Mesothelial cell of epicardium (in vitro differentiated cells): ENCODE measurements at places on chromosomes 12 and 14.

DNA sequence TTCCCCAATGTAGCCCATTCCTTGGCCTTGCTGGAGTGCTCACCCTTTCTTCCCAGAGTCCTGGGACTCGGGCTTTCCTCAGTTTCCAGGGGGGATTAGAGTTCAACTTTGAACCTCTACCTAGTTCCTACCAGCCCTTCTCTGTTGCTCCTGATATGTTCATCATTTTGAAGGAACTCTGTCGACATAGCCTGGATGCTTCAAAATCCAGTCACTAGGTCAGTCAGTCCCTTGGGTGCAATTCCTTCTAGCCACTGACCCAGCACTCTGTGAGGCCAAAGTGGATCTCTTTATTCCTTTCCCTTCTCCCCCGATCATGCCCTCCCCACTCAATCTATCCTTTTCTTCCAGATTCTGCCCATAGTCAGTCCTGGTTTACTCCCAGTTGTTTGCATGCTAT lies 72.3 kb upstream of the TMCC3 start:
- no peak for DNase-seq

DNA sequence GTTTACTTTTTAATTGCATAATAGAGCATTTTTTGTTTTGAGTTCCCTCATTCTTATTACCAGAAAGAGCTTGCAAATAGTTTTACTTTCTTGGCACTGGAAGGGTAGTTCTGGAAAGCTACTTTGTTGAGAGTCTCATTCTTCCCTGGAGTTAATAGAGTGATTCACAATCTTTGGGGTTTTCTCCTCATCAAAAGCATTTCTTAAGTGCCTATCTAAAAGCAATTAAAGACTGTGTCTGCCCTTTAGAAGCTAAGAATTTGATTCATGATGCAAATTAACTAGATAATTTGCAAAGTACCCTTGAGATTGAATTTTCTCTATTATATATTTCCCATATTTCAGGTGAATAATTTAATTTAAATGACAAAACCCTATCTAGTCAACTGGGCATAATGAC lies 8.1 kb upstream of the BMAL2 start:
- no peak for DNase-seq

DNA sequence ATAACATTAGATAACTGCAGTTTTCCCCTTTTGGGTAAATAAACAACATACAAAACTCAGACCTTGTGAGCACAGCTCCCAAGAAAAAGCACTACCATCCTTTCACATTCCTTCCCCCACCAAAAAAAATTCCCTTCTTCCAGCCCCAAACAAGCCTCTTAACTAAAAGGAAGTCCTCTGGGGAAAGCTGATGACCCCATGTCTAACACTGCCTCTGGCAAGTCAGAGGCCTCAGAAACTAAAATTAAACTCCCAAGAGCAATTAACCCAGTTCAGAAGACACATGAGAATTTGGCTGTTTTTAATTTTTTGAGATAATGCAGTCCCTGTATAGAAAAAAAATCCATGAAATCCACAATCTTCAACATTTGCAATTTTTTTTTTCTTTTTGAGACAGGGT lies 127.7 kb downstream of the SPTSSA start:
- no peak for DNase-seq

- no peak for DNase-seq
Observed at GRCh38 chr12:89344862-89345202, 7.5 kb downstream of the DUSP6 start.

- no peak for DNase-seq
Observed at GRCh38 chr14:89915114-89915878, 39.2 kb downstream of the EFCAB11 start.

GRCh38 chr12:49779581-49779980 lies 38.2 kb downstream of the TMBIM6 start:
- DNase-seq, result no peak

DNA sequence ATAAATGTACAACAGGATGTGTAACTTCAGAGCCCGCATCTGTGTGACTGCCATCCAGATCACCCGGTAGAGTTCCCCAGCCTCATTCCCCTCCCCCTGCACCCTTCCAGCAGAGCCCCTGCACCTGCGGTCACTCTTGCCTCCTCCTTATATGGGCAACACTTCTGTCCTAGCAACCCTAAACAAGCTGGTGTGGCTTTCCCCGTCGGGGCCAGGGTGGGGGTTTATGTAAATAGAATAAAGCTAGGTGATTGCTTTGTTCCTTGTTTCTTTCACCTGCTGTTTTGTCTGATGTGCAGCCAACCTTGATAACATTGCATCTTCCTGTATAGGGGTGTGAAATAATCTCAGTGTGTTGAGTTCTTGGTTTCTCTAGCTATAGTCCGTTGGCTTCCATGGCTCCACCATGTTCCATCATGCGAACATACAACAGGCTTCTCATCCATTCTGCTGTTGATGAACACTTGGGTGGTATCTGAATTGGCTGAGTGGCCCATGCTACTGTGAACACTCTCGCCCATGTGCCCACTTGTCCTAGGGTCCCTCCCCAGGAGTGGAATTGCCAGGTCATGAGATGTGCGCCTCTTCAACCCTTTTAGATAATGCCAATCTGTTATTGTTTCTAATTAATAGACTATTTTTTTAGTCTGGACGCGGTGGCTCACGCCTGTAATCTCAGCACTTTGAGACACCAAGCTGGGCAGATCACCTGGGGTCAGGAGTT lies 102.2 kb downstream of the KIF26A start:
- no peak for DNase-seq

DNA sequence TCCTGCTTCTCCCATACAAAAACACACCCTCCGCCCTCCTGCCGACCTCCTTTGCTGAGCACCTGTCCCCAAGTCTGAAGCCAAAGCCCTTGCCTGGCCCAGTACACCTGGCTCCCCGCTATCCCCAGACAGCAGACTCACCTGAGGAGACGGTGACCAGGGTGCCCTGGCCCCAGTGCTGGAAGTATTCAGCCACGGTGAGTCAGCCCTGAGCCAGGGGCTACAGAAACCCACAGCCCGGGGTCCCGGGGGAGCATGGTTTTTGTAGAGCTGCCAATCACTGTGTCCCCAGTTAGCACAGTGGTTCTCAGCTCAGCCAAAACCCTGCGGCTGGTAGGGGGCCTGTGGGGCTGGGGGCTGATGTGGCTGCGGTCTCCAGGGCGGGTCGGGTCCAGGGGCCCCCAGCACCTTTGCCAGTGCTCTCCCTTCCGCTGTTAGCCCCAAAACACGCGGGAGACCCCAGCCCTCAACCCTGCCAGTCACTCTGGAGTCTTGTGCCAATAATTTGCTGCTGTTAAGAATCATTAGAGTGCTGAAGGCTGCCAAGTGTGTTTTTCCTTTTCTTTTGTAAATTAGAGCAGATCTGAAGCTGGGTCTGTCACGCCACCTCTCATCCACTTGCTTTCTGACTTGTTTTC lies 339.0 kb downstream of the TMEM121 start:
- peak; percentile 37 for DNase-seq

DNA sequence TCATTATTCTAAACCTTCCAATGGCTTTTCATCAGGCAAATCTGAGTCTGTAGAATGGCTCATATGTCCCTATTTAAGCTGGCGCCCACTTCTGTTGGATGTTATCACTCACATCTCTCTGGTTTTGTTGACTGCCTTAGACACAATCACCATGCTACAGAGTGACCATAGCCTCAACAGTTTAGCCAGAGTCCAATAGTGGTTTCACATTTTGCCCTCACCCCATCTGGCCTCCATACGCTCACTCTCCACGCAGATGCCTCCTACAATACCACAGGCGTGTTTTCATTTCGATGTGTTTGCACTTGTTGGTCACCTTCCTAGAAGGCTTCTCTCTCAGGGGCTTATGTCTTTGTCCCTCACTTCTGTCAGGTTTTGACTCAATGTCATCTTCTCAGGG lies 3.4 kb downstream of the KLRB1 start:
- no peak for DNase-seq

DNA sequence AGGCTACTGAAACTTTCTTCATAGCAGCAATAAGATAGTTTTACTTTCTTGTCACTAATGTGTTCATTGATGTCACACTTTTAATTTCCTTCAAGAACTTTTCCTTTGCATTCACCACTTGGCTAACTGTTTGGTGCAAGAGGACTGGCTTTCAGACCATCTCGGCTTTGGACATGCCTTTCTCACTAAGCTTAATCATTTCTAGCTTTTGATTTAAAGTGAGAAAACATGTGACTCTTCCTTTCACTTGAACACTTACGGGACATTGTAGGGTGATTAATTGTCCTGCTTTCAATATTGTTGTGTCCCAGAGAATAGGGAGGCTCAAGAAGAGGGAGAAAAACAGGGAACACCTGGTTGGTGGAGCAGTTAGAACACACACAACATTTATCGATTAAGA lies 41.9 kb downstream of the IFNG start:
- no peak for DNase-seq

DNA sequence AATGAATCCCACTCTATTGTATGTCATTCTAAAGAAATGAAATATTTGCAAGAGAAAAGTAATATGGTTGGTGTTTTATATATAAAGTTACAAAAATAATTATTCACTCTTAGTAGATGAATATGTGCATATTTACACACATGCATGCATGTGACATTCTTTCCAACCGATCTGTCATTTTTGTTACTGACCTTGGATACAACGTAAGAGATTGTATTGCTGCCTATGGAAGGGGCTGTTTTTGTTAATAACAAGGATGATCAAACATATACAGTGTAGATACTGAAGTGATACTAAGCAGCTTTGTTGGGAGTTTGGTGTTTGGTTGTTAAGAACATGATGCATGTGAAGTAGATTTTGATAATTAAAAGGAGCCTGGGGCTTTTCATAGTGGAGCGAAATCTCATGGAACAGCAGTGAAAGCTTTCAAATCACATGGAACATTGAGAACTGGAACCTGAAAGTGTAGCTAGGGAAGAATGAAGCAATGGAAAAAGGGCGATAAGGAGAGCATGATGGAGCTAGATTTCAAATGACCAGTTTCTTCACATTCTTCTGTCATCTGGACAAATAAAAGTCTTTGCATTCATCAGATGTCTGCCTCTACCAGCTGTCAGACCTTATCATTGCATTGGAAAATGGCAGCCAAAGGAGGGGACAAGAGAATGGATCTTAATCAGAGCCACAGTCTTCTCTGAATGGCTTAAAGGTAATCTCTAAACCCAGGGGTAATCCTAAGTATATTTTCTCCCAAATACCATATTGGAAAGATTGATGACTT lies 10.0 kb downstream of the BORCS5 start:
- DNase-seq, result no peak

GRCh38 chr14:102493585-102493984 lies 16.0 kb downstream of the ANKRD9 start:
- DNase-seq, result no peak

GRCh38 chr14:37546621-37547447 lies 48.2 kb downstream of the FOXA1 start:
- no peak for DNase-seq

GRCh38 chr12:16604596-16605252 lies 1.2 kb downstream of the LMO3 start:
- no peak for DNase-seq

DNA sequence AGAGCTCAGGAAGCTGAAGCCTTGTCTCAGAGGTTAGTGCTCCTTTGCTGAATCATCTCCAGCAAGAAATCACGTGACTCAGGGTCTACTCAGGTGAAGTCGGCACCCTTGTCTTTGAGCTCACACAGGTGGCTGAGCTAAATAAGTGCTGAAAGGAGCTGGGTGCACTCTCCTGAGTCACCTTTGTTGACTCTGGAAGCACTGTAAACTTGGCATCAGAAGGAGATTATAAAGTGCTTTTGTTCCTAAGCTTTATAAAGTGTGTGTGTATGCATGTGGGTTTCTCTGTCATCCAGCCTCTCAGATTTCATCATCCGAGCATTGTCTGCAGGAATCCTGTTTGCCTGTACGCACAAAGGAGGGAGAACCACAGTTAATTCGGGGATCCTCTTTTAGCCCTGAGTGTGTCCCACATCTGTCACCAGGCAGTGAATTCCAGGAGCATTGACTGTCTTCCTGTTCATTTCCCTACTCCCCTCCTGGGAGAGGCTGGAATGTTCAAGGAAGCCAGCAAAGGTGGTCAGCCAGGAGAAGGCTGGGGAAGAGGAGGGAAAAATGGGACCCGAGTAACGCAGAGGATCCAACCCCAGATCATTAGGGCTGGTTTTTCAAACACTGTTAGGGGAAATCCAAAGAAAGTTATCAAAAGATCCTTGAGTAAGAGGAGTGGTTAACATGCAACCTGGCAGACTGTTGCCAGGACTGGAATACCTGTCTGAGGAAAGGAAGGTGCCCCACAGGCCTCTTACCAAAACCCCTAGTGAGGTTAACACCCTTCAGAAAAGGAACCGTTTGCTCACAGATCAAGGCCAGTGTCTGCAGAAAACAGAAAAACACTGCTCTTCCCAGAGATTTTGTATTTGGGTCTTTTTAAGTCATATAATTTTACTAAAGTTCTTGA lies 157.5 kb upstream of the HIF1A start:
- no peak for DNase-seq

- DNase-seq, result no peak
Observed at GRCh38 chr12:51855586-51856428, 7.3 kb upstream of the FIGNL2 start.

DNA sequence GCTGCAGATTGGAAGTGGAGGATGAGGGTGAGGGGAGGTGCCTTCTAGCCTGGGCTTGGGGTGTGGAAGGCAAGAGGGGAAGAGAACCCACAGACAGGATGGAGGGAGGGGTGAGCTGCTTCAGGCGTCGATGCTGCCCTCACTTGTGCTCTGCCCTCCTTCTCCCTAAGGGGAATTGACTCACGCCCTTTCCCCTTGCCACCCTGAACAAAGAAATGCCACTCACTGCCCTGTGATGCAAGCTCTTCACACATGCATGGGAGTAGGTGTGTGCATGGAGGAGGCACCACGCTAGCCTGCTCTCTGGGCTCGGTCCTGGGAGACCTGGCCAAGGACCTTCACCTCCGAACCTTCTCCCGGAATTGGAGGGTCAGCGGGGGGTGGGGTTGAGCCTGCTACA lies 35.7 kb upstream of the PRMT8 start:
- DNase-seq, result no peak

- DNase-seq, result no peak
Observed at GRCh38 chr12:39145175-39145999, 240.0 kb upstream of the CPNE8 start.

- DNase-seq, result no peak
Observed at GRCh38 chr12:123815968-123816367, 53.9 kb downstream of the DNAH10 start.

DNA sequence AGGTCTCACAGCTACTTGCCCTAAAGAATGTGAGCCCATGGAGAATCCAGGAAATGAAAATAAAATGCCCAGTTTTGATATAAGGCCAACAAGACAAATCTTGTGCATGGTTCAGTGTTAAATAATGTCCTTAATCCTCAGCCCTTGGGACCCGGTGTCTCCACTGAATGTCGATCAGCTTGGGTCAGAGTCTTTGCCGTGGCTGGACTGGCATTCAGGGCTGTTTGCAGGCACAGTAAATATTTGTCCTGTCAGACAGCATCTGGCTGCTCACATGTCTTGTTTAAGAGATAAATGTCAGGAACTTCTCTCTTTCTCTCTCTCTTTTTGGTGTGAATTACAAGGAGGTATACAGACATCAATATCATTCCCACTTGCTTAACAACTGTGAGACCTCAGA lies 452.5 kb downstream of the FUT8 start:
- no peak for DNase-seq

GRCh38 chr14:85124631-85125290 lies 405.2 kb upstream of the FLRT2 start:
- DNase-seq, result no peak
